ENCODE measurements at places on chromosomes 3 and 15. TPM values are rescaled to one million over a fixed set of nuclear protein-coding genes. Genes with fewer than 3 reads are reported as not detected.

Gene OSTN
- total RNA-seq = not detected

Gene BOC
- total RNA-seq = 0.05 TPM

Gene CGGBP1
- total RNA-seq = 106 TPM

Gene ZNF662
- 0.93 TPM for total RNA-seq

Gene CHRNA5
- total RNA-seq = 3.8 TPM

Gene ARHGEF26
- 0.09 TPM for total RNA-seq

Gene FBXO40
- not detected for total RNA-seq

Gene RTP1
- not detected for total RNA-seq

Gene SLC15A2
- 10.8 TPM for total RNA-seq

Gene CDHR4
- total RNA-seq = not detected

Gene LARP6
- not detected for total RNA-seq

Gene C3orf20
- total RNA-seq = 0.20 TPM

All from T-helper 2 cell treated with Interferon-gamma antibody and Interleukin-4, amounts not matched to agents 100 ng/mL and 5 ng/mL, for 36 hours (primary cell).